ENCODE measurements at places on chromosomes 5 and 9. TPM values are rescaled to one million over a fixed set of nuclear protein-coding genes. Genes with fewer than 3 reads are reported as not detected.

CCDC183 gene
- 0.32 TPM for total RNA-seq

FOXB2 gene
- total RNA-seq, result not detected

LURAP1L gene
- 62.1 TPM for total RNA-seq

PCDHGA12 gene
- 7.4 TPM for total RNA-seq

ZNG1F gene
- 6.5 TPM for total RNA-seq

ABCA1 gene
- 207 TPM for total RNA-seq

FCN2 gene
- total RNA-seq, result not detected

NOL6 gene
- total RNA-seq, result 15.1 TPM

SLC24A2 gene
- not detected for total RNA-seq

FAM78A gene
- total RNA-seq, result 0.52 TPM

CCDC192 gene
- not detected for total RNA-seq

RFESD gene
- 3.2 TPM for total RNA-seq

KCNV2 gene
- not detected for total RNA-seq

RNF20 gene
- total RNA-seq, result 31.7 TPM

FAM221B gene
- not detected for total RNA-seq

ANKRD34B gene
- total RNA-seq, result not detected

LPCAT1 gene
- 37.6 TPM for total RNA-seq

FGFR4 gene
- 36.5 TPM for total RNA-seq

CNTNAP3 gene
- 3.5 TPM for total RNA-seq

COL15A1 gene
- 1.1 TPM for total RNA-seq

NR5A1 gene
- not detected for total RNA-seq

CKS2 gene
- 46.3 TPM for total RNA-seq

IFNA2 gene
- not detected for total RNA-seq

OR2K2 gene
- total RNA-seq, result not detected

MIER3 gene
- 9.6 TPM for total RNA-seq

INSL6 gene
- total RNA-seq, result not detected

C9orf50 gene
- total RNA-seq, result under 0.01 TPM

ABITRAM gene
- 3.9 TPM for total RNA-seq

IL5 gene
- total RNA-seq, result not detected

KCNMB1 gene
- total RNA-seq, result not detected

ADAMTSL2 gene
- total RNA-seq, result under 0.01 TPM

TPPP gene
- total RNA-seq, result under 0.01 TPM

SPATA31C1 gene
- total RNA-seq, result not detected

NPR3 gene
- 74.7 TPM for total RNA-seq

EIF4E1B gene
- total RNA-seq, result not detected

FAM120A gene
- total RNA-seq, result 72.5 TPM

DMRT2 gene
- not detected for total RNA-seq

CETN3 gene
- total RNA-seq, result 15.4 TPM

SLC6A3 gene
- total RNA-seq, result not detected

C5orf63 gene
- 3.6 TPM for total RNA-seq

IL4 gene
- total RNA-seq, result not detected

STPG3 gene
- total RNA-seq, result not detected

NCS1 gene
- 36.1 TPM for total RNA-seq

GLDC gene
- 0.09 TPM for total RNA-seq

TAF1L gene
- total RNA-seq, result under 0.01 TPM

CACNA1B gene
- under 0.01 TPM for total RNA-seq

ADCY2 gene
- not detected for total RNA-seq

Measured in bronchial smooth muscle cell (primary cell).